ENCODE measurements at places on chromosomes 3 and 15. TPM values are rescaled to one million over a fixed set of nuclear protein-coding genes. Genes with fewer than 3 reads are reported as not detected.

- H3K4me3 ChIP-seq = peak overlapping the region; percentile 6
- DNase-seq = peak; percentile 48
- H3K4me1 ChIP-seq = peaks cover 20% of the 10 kb centered on the region
- peak overlapping the region; percentile 52 for H3K27ac ChIP-seq
Measured at GRCh38 chr3:100603469-100603868, 5.9 kb upstream of the ADGRG7 start.

- peak overlapping the region; percentile 80 for H3K27ac ChIP-seq
- peak; percentile 88 for DNase-seq
- no peaks in the 10 kb centered on the region for H3K36me3 ChIP-seq
- peaks cover 11% of the 10 kb centered on the region for H3K4me1 ChIP-seq
- no peaks in the 10 kb centered on the region for H3K27me3 ChIP-seq
- H3K4me3 ChIP-seq = no peak overlapping the region
Measured at GRCh38 chr15:74529921-74530320, 11.1 kb upstream of the ARID3B start.

DNA sequence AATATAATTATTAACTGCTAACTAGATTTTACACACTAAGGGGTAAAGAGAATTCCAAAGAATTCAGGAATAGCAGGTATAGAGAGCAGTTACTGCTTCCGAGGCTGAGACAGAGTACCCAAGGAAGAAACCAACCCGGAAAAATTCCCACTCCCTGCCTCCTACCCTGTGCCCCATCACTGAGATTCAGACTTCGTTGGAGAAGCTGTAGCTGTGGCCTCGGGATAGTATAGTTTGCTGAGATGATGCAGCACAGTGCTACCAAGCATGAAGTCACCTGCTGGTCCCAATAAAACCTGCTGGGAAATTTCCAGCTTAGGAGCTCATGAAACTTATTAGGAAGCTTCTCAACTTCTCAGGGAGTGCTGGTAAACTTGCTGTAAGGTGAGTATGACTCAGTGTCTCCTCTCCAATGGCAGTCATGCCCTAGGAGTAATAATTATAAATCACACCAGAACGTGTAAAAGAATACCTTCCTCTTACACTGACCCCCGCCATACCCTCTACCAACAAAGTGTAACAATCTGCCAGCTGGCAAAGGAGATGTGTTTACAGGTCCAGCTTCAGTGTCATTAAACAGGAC, 215.2 kb upstream of the ROBO2 start:
- H3K27me3 ChIP-seq = no peaks in the 10 kb centered on the region
- no peak overlapping the region for H3K4me3 ChIP-seq
- H3K27ac ChIP-seq = no peak overlapping the region
- no peaks in the 10 kb centered on the region for H3K4me1 ChIP-seq
- no peaks in the 10 kb centered on the region for H3K36me3 ChIP-seq
- DNase-seq = no peak

- H3K4me3 ChIP-seq = peak overlapping the region; percentile 89
- H3K27ac ChIP-seq = peak overlapping the region; percentile 92
- H3K4me1 ChIP-seq = no peaks in the 10 kb centered on the region
Measured at GRCh38 chr15:65791335-65792137, 557 bp downstream of the DENND4A start.

DNA sequence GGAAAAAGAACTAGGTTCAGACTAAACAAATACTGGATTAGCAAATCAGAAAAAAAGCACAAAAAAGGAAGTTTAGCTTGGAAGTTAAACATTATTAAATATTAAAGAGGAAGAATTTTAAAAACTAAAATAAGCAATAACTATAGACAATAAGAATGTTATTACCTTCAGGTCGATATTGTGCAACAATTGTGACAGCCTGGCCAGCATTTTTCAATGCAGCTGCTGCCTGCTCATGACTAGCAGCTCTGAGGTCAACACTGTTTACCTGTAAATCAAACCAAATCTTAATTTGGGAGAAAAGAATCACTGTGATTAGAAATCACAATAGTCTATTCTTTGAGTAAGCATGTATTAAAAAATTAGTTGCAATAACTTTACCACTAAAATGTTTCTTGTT, 75.1 kb upstream of the MELTF start:
- no peak overlapping the region for H3K27ac ChIP-seq
- no peaks in the 10 kb centered on the region for H3K27me3 ChIP-seq
- H3K4me1 ChIP-seq = no peaks in the 10 kb centered on the region
- peaks cover 12% of the 10 kb centered on the region for H3K36me3 ChIP-seq
- DNase-seq = no peak
- no peak overlapping the region for H3K4me3 ChIP-seq

GRCh38 chr3:64223791-64224745, 1.2 kb downstream of the PRICKLE2 start:
- no peaks in the 10 kb centered on the region for H3K27me3 ChIP-seq
- DNase-seq = peak; percentile 66
- H3K4me3 ChIP-seq = no peak overlapping the region
- H3K4me1 ChIP-seq = peaks cover 8% of the 10 kb centered on the region
- H3K27ac ChIP-seq = no peak overlapping the region

DNA sequence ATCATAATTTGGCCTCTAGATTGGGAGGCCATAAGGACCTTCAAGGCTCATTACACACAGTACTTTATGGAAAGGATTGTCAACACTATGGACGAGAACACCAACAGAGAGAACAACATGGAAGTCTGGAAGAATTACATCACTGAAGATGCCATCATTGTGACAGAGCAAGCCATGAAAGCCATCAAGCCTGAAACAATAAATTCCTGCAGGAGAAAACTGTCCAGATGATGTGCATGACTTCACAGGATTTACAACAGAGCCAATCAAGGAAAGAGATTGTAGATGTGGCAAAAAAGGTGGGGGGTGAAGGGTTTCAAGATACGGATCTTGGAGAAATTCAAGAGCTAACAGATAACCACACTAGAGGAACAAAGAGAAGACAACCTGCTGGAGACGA, 15.9 kb downstream of the IL17RB start:
- no peaks in the 10 kb centered on the region for H3K4me1 ChIP-seq
- no peaks in the 10 kb centered on the region for H3K27me3 ChIP-seq
- peaks cover 29% of the 10 kb centered on the region for H3K36me3 ChIP-seq
- no peak for DNase-seq

DNA sequence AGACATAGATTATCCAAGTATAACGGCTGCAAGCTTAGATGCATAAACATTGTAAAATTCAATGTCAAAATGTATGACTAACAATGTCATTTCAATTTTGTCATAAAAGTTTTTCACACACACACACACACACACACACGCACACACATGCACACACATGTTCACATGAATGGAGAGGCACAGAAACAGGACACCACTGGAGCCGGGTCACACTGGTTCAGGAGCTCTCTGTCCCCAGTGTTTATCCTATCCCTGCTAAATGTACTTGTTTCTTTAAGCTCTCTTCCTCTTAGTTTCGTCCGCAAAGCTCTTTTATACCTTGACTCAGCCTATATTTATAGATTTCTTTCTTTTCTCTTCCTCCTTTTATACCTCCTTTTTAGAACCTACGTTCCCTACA, 249.9 kb downstream of the CADPS start:
- DNase-seq = no peak
- H3K27ac ChIP-seq = no peak overlapping the region
- no peaks in the 10 kb centered on the region for H3K27me3 ChIP-seq
- H3K36me3 ChIP-seq = no peaks in the 10 kb centered on the region
- peaks cover 13% of the 10 kb centered on the region for H3K4me1 ChIP-seq
- no peak overlapping the region for H3K4me3 ChIP-seq

DNA sequence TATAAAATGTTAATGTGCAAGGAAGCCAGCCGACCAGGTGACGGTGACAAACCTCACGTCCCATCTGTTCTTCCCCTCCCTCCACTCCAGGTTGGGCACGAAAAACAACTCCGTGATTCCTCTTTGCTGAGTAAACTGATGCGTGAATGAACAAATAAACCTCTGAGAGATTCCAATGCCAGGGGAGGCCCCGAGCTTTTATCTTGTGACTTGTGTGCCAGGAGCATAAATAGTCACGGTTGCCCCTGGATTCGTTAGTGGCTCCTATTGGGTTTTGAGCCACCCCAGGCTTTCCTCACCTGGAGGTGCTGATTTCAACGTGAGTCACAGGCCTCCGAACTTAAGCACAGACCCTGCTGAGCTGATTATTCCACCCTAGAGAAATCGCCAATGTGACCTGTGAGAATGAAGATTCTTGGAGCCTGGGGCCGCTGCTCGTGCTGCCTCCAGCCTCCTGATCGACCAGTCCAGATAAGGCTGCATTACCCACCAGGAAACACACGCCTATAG, 119.2 kb downstream of the SHQ1 start:
- peaks cover 15% of the 10 kb centered on the region for H3K4me1 ChIP-seq
- peak overlapping the region; percentile 76 for H3K27ac ChIP-seq
- no peak overlapping the region for H3K4me3 ChIP-seq
- H3K27me3 ChIP-seq = no peaks in the 10 kb centered on the region
- peak; percentile 79 for DNase-seq

DNA sequence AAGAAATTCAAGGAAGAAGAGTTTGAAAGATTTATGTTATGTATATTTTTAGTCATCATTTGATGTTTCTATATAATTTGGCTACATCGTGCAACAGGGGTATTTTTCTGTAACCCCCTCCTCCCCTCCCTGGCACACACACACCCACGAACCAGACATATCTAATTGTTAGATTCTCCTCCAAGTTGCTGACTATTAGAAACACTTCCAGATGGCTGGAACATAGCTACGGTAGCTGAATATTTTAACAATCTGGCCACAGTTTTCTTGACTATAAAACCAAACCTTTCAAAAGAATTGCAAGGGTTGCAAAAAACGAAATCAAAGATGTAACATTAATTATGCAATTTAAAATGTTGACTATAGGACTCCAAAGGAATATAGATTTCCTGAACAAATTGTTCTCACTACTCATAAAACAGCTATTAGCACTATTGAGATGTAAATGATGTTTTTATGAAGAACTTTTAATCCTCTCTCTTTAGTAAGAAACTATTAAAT, 154.4 kb downstream of the CHL1 start:
- no peaks in the 10 kb centered on the region for H3K4me1 ChIP-seq
- H3K4me3 ChIP-seq = no peak overlapping the region
- no peaks in the 10 kb centered on the region for H3K36me3 ChIP-seq
- peaks cover 4% of the 10 kb centered on the region for H3K27me3 ChIP-seq
- no peak overlapping the region for H3K27ac ChIP-seq

DNA sequence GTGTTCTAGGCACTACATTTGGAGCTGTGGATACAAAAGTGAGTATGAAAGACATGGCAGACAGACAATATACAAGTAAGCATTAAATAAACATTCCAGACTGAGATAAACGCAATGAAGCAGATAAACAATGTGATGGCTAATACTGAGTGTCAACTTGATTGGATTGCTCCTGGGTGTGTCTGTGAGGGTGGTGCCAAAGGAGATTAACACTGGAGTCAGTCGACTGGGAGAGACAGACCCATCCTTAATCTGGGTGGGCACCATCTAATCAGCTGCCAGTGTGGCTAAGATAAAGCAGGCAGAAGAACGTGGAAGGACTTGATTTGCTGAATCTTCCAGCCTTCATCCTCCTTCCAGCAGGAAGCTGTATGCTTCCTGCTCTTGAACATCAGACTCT, 77.2 kb downstream of the CADPS start:
- no peak overlapping the region for H3K4me3 ChIP-seq
- H3K27ac ChIP-seq = no peak overlapping the region
- no peaks in the 10 kb centered on the region for H3K27me3 ChIP-seq
- H3K4me1 ChIP-seq = no peaks in the 10 kb centered on the region

The CRTAP gene
- 62.1 TPM for total RNA-seq
